A549 treated with Hydrocortisone at 1 μM for 4 hours (cell line): ENCODE measurements at places on chromosomes 12 and 14. TPM values are rescaled to one million over a fixed set of nuclear protein-coding genes. Genes with fewer than 3 reads are reported as not detected.

PPP1R36 gene
- 0.17 to 0.65 TPM (median 0.41 TPM) in 5 replicates for total RNA-seq

CCDC184 gene
- 2.5 to 3.5 TPM (median 2.8 TPM) in 5 replicates for total RNA-seq

KRT73 gene
- total RNA-seq = 0.06 TPM in 1 of 5 replicates, not detected in the others

USP44 gene
- total RNA-seq = 0.13 to 0.25 TPM (median 0.14 TPM) in 5 replicates

RFX4 gene
- total RNA-seq = 0.03 TPM in 1 of 5 replicates, not detected in the others

SLC2A14 gene
- total RNA-seq = 0.35 to 0.63 TPM (median 0.39 TPM) in 5 replicates

HOXC10 gene
- total RNA-seq = 2.6 to 3.1 TPM (median 2.9 TPM) in 5 replicates

DPPA3 gene
- total RNA-seq = not detected in 5 replicates

FOXA1 gene
- total RNA-seq = 5.1 to 6.7 TPM (median 6.2 TPM) in 5 replicates

MSI1 gene
- total RNA-seq = 1.2 to 1.5 TPM (median 1.3 TPM) in 5 replicates

SERPINA3 gene
- total RNA-seq = 11.8 to 16.1 TPM (median 13.4 TPM) in 5 replicates

ABCD2 gene
- total RNA-seq = not detected in 5 replicates

ZC2HC1C gene
- total RNA-seq = 4.5 to 5.6 TPM (median 4.7 TPM) in 5 replicates

TAS2R42 gene
- not detected in 5 replicates for total RNA-seq

TAOK3 gene
- 7.7 to 10.7 TPM (median 9.2 TPM) in 5 replicates for total RNA-seq

TEX22 gene
- 0.32 to 0.84 TPM (median 0.36 TPM) in 5 replicates for total RNA-seq

CD163 gene
- 0.03 to 0.05 TPM (median 0.03 TPM) in 3 of 5 replicates, not detected in the others for total RNA-seq

PPM1H gene
- total RNA-seq = 6.4 to 10.8 TPM (median 6.9 TPM) in 5 replicates

RASSF9 gene
- 0.83 to 1.4 TPM (median 1.2 TPM) in 5 replicates for total RNA-seq

KCNC2 gene
- not detected in 5 replicates for total RNA-seq

C12orf50 gene
- total RNA-seq = 0.07 to 0.10 TPM in 2 of 5 replicates, not detected in the others
